Cerebellum (tissue), 4 donors: ENCODE measurements at places on chromosomes 13 and 19. TPM values are rescaled to one million over a fixed set of nuclear protein-coding genes. Genes with fewer than 3 reads are reported as not detected.

The HIPK4 gene
- total RNA-seq = 0.18 TPM

The FFAR1 gene
- not detected for total RNA-seq

The LAIR2 gene
- total RNA-seq = not detected

The ZNF350 gene
- 16.6 TPM for total RNA-seq

The LYPD4 gene
- not detected for total RNA-seq

The ZSCAN5C gene
- not detected for total RNA-seq

The ZSCAN4 gene
- not detected for total RNA-seq

The CYP2F1 gene
- not detected for total RNA-seq

The KLK2 gene
- total RNA-seq = 0.09 TPM

The CBLC gene
- 0.82 TPM for total RNA-seq

The TLE6 gene
- total RNA-seq = 0.91 TPM

The HSD11B1L gene
- 15.0 TPM for total RNA-seq

The ZNF470 gene
- total RNA-seq = 18.2 TPM

The SERP2 gene
- total RNA-seq = 17.1 TPM

The FLT3 gene
- total RNA-seq = 5.4 TPM

The ZNF414 gene
- 5.0 TPM for total RNA-seq

The KIR2DL4 gene
- not detected for total RNA-seq

The LPAR6 gene
- total RNA-seq = 12.4 TPM

The CEACAM7 gene
- total RNA-seq = 0.36 TPM

The C5AR1 gene
- total RNA-seq = 0.54 TPM

The ZNF616 gene
- 27.1 TPM for total RNA-seq

The SOX1 gene
- 6.9 TPM for total RNA-seq

The LRFN3 gene
- total RNA-seq = 8.5 TPM

The AMER2 gene
- 113 TPM for total RNA-seq

The FUT6 gene
- total RNA-seq = not detected

The CIC gene
- 24.0 TPM for total RNA-seq

The CCDC8 gene
- total RNA-seq = 7.7 TPM

The ZNF317 gene
- total RNA-seq = 18.3 TPM

The CFAP97D2 gene
- not detected for total RNA-seq

The KLK5 gene
- total RNA-seq = not detected

The CEACAM20 gene
- not detected for total RNA-seq

The IL4I1 gene
- 0.64 TPM for total RNA-seq

The ZNF497 gene
- 7.0 TPM for total RNA-seq

The CA11 gene
- 13.6 TPM for total RNA-seq

The BST2 gene
- total RNA-seq = 2.5 TPM

The SLC7A10 gene
- 1.3 TPM for total RNA-seq

The OR4F17 gene
- not detected for total RNA-seq

The TMIGD2 gene
- 0.27 TPM for total RNA-seq

The GAPDHS gene
- not detected for total RNA-seq

The ZNF471 gene
- 28.3 TPM for total RNA-seq

The MAP4K1 gene
- total RNA-seq = 0.27 TPM

The DNASE2 gene
- total RNA-seq = 6.3 TPM

The PGLYRP2 gene
- not detected for total RNA-seq

The ZNF91 gene
- 335 TPM for total RNA-seq

The METTL21C gene
- 0.82 TPM for total RNA-seq

The GPI gene
- 115 TPM for total RNA-seq

The UBE2L5 gene
- 0.64 TPM for total RNA-seq

The CEACAM21 gene
- total RNA-seq = 2.4 TPM

The NOVA2 gene
- 17.5 TPM for total RNA-seq

The FXYD7 gene
- 5.2 TPM for total RNA-seq

The SYNE4 gene
- total RNA-seq = 0.36 TPM

The VSTM1 gene
- total RNA-seq = not detected

The SIGLEC7 gene
- total RNA-seq = 0.36 TPM

The DNAAF3 gene
- total RNA-seq = 2.0 TPM

The N4BP2L1 gene
- 13.6 TPM for total RNA-seq

The B3GNT3 gene
- total RNA-seq = not detected

The LIPE gene
- 13.0 TPM for total RNA-seq

The S1PR4 gene
- total RNA-seq = not detected

The ATCAY gene
- total RNA-seq = 45.3 TPM
